Smooth muscle cell of the umbilical artery (primary cell): ENCODE measurements at places on chromosomes 7 and 10. TPM values are rescaled to one million over a fixed set of nuclear protein-coding genes. Genes with fewer than 3 reads are reported as not detected.

C10orf67 gene
- total RNA-seq: 0.18 TPM in 1 of 2 replicates, not detected in the other

SOSTDC1 gene
- under 0.01 and 0.05 TPM in 2 replicates for total RNA-seq

ANKRD30A gene
- total RNA-seq: not detected in 2 replicates

CDK14 gene
- 40.6 and 48.7 TPM in 2 replicates for total RNA-seq

GIMAP1 gene
- under 0.01 TPM in 1 of 2 replicates, not detected in the other for total RNA-seq

DDC gene
- total RNA-seq: not detected in 2 replicates

PON3 gene
- not detected in 2 replicates for total RNA-seq

CUZD1 gene
- total RNA-seq: 0.23 and 0.30 TPM in 2 replicates

INA gene
- 0.30 and 2.5 TPM in 2 replicates for total RNA-seq

OR9A2 gene
- not detected in 2 replicates for total RNA-seq

LARP4B gene
- total RNA-seq: 19.9 and 36.5 TPM in 2 replicates
